GM18507 (cell line): ENCODE measurements at places on chromosomes 7 and 10.

- DNase-seq, result peak; percentile 25
These were observed 70.8 kb upstream of the UCN3 start for GRCh38 chr10:5293691-5294550.

- no peak for DNase-seq
These were observed 62.1 kb downstream of the MET start for GRCh38 chr7:116733924-116734580.

DNA sequence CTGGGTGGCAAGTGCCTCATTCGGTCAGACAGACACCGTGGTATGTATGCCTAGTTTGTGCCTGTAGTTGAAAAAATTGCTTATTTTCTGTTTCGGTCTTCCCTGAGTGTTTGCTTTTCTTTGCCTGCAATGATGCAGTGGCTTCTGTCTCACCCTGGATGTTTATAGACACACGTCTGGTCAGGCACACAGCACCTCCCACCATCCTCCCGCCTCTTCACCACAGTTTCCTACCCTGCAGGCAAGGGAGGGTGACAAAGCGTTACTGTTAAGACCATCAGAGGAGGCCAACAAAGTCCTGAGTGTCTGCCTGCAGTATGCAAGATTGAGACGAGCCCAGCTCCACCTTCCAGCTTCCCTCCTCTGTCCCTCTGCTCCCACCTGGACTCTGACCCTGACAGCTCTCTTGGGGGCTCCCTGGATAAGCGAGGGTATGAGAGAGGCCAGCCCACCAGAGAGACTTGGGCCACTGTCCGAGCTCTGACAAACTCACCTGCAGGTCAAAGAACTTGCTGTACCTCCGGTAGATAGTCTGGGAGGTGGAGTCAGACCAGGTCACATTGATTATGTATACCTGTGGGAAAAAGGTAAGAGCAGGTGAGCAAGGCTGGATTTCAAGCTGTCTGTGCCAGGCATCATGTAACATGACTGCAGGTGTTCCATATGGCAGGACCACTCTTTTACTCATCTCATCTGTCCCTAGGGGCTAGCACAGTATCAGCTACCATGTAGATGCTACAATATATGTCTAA is 54.4 kb downstream of the SH3PXD2A start:
- DNase-seq, result no peak

DNA sequence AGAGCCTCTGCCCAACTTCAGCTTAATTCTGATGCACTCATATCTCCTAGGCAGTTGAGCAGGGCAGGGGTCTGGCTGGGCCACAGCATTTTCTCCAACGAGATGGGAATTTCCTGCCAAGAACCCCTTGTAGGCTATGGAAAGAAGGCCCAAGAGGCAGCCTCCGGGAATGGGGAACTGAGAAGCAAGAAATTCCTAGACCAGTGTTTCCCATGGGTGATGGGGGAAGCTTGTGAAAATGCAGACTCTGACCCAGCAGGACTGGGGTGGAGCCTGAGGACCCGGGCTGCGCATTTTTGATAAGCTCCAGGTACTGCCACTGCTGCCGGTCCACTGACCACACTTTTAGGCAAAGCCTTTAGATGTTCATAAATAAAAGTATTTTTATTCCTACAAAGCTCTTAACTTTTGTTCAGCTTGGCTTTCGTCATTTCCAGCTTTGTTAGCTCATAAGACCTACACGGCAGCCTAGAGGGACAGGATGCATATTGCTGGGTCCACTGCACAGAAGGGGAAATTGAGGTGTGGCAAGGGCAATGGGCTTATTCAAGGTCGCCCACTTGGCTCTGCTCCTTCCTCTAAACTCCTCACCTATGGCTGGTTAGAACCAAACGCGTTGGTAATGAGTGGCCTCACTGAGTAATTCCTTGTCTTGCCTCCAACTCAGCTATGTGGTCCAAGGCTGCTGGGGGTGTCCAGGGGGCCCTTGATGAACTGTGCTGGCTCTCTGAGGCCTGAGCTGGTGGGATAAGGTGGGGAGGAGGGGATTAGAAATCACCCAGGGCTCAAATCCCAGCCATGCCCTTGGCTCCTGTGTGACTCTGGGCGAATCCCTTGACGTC is 29.5 kb downstream of the ZCCHC24 start:
- no peak for DNase-seq

GRCh38 chr7:79245623-79246249 is 207.7 kb downstream of the MAGI2 start:
- no peak for DNase-seq

DNA sequence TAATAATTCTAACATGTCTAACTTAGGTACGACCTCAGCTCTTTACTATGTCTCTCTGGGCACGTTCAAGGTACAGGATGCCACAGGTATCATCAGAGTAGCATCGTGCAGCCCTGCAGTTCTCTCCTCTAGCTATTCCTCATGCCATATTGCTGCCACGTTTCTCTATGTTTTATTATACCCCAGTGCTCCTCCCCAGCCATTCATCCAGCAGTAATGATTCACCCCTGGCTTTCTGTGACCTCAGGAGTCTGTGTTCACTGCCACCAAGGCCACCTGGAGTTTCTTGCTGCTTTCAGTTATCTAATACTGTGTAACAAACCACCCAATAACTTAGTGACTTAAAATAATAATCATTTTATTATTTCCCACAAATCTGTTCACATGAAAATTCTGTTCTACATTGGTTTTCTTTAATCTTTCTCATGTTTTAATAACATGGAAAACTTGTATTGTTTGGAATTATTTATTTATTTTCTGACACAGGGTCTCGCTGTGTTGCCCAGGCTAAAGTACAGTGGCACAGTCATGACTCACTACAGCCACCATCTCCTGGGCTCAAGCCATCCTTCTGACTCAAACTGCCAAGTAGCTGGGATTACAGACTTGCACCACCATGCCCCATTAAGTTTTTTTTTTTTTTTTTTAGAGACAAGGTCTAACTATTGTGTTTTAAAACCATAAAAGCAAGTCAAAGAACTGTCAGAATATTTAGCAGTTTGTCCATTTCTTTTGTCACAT is 21.8 kb downstream of the REEP3 start:
- no peak for DNase-seq

DNA sequence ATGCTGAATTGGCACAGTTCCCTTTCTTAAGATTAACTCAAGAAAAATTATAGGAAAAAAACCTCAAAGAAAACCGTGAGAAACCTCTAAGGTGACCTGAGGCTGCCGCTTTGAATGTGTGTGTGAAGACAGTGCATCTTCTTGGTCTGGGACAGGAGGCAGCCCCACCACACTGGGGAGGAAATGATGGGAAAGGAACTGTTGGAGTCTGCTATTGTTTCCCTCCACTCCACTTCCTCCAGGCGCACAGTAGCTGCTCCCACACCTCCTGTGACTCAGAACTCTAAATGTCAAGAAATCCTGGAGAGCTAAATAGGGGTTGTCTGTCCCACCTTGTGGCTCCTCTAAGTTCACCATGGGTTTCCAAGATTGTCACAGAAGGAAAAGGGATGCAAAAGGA is 179.4 kb downstream of the PDE1C start:
- no peak for DNase-seq

DNA sequence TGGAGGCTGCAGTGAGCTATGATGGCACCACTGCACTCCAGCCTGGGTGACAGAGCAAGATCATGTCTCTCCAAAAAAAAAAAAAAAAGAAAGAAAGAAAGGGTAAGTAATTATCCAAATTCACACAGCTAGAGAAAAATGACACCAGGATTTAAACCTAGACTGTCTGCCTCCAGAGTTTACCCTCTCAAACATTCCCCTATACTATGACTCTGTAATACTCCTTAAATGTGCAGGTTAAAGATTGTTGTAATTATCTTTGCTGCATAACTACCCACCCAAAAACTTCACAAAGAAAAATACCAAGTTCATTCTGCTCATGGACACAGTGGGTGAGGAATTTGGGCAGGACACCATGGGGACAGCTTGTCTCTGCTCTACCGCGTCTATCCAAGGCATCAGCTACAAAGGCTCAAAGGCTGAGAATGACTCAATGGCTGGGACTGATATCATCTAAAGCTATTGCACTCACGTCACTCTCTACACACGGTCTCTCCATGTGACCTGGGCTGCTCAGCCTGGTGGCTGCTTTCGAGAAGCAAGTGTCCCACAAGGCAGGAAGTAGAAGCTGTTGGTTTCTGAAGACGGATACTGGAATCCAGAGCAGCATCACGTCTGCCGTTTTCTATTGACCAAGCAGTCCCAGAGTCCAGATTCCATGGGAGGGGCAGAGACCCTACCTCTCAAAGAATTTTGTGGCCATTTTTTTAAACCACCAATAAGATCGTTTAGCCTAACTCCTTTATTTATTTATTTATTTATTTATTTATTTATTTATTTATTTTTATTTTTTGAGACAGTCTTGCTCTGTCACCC is 185.7 kb upstream of the AUTS2 start:
- DNase-seq, result no peak

- DNase-seq, result no peak
These were observed 30.9 kb upstream of the STEAP4 start for GRCh38 chr7:88337572-88337971.

DNA sequence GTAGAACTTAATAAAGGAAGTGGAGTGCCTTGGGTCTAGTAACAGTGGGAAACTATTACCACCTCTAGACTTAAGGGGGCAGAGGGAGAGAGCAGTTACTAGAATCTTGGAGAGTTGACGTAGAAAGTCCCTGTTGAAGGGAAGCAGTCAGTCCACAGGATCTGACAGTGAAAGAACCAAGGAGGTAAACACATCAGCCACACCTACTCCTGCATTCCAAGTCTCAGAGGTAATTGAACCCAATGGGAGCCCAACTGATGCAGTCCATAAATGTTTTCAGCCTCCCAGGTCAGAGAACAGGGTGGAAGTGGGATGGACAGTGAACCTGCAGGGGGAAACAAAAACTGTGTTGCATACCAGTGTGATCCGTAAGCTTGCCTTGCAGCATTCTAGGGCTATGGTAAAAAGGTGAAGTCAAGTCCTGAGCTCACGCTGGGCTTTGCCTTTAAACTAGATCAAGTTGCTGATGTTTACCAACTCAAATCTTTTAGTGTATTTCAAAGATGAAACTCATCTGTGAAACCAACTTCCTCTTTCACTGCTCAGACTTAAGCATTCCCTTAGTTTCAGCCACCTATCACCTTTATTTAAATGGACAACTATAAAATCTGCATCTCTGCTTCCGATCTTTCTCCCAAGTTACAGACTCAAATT is 57.2 kb downstream of the SLC16A12 start:
- no peak for DNase-seq

- no peak for DNase-seq
These were observed 182.3 kb downstream of the NPSR1 start for GRCh38 chr7:34840176-34840785.
